ENCODE measurements at places on chromosomes 11 and 22.

DNA sequence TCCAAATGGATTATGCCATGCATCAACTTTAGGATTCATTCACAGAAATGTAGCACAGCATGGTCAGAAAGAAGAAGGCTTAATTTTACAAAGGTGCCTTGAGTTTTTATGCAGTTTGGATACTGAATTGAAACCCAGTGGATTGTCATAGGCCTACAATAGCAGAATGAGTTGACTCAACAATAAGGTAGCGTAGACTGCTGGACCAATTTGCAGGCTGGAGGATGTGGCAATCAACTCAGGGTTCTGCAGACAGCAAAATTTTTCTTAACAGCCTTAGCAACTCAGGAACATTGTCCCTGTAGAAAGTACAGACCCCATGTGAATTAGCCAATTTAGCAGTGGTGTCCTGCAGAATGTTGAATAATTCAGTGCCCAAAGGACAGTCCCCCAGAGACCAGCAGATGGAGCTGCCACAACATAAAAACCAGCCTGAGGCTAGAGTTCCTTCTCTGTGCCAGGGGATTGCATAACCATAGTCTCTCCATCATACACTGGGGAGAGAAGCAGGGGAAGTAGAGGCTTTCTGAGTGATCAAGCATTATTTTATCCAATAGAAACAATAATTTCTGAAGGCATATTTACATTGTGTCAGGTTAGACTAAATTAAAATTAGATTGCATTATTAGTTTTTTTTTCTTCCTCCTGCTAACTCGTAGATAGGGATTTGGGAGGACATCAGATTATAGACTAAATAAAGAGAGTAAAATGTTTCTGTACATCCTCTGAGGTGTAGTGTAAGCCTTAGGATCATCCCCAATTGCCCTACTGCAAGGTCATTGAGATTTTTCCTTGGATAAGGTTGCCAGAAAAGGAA lies 20.3 kb upstream of the MRPL17 start:
- DNase-seq, result peak; percentile 27

GRCh38 chr22:29946220-29946619 lies 63.2 kb downstream of the MTMR3 start:
- no peak for DNase-seq

GRCh38 chr11:19027829-19028595 lies 32.5 kb downstream of the MRGPRX2 start:
- DNase-seq, result no peak

DNA sequence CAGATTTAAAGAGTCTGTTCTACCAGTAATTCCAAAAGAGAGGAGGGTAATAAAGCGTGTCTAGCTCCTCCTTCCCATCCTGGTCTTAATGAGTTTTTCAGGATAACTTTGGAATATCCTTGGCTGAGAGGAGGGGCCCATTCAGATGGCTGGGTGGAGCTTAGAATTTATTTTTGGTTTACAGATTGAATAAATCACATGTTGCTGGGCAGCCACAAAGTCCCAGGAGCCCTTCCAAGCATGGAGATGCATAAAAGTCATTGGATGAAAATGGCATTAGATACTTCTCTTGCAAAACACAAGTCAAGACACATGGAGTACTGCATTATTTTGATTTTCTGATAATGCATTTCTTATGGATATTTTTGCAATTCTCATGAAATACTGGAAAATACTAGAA lies 139.0 kb downstream of the TRPC6 start:
- no peak for DNase-seq

GRCh38 chr22:45230026-45230721 lies 10.5 kb downstream of the KIAA0930 start:
- no peak for DNase-seq

DNA sequence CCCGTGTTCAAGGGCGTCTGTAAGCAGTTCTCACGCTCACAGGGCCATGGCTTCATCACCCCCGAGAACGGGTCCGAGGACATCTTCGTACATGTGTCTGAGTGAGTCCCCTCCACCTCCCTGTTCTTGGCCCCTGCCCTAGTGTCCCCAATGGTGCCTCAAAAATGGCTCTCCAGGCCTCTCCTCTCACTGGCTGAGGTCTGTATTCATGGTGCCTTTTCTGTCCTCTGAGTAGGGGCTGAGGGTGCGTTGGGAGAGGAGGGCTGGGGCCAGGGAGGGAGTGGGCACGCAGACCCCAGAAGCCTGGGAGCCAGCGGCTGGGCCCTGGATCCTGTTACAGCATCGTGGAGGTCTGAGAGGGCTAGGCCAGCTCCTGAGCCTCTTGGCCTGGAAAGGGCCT lies 12.9 kb downstream of the CSDC2 start:
- no peak for DNase-seq

DNA sequence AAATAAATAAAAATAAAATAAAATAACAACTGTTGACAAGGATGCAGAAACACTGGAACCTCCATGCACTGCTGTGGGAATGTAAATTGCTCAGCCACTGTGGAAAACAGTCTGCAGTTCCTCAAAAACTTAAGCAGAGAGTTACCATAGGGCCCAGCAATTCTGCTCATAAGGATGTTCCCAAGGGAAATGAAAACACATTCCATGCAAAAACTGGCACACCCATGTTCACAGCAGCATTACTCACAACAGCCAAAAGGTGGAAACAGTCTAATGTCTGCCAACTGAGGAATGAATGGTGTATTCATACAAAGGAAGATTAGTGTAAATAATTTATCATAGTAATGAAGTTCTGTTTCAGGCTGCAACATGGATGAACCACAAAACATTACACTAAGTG lies 3.2 kb upstream of the KRTAP5-10 start:
- no peak for DNase-seq
